ENCODE measurements at places on chromosomes 12 and 14. TPM values are rescaled to one million over a fixed set of nuclear protein-coding genes. Genes with fewer than 3 reads are reported as not detected.
A peak's percentile ranks its signal among the peaks of the same experiment; 100 is the strongest.

DNA sequence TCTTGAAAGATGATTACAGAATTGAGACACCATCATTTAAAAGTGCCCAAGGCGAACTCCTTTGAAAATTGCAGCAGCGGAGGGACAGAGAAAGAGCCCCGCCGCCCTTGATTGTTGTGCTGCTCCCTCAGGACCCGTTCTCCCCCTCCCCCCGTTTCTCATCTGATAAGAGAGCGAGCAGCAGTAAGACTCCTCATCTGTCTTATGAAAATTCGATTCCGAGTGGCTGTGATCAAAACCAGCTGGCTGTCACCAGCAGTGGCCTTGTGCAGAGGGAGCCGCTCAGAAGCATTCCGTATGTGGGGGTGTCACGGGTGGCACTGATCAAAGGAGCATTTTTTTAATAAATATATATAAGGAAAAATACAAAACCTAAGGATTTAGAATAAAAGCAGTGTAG, 78.0 kb upstream of the GPATCH2L start:
- DNase-seq = no peak

DNA sequence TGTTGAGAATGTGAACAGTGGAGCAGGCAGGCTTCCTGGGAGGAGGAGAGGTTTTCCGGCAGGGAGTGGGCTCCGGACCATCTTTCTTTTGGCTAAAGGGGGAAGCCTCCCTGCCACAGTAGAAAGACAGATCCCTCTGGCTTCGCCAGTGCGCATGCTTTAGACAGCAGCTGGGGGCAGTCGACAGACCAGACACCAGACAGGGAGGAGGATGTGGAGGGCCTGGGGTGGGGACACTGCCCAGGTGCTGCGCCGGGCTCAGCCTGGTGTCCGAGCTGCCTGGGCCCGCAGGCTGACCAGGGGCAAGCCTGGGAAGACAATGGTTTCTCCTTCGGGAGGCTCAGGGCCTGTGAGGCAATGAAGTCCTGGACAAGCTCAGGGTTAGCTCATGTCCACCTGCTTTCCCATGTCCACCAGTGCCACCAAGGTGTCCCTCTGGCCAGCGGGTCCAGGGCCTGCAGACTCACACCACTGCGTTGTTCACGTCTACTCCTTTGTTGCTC, 67.3 kb downstream of the PRIMA1 start:
- DNase-seq = no peak

GRCh38 chr12:7899755-7900154, 27.0 kb upstream of the SLC2A14 start:
- no peak for DNase-seq

- DNase-seq = no peak
These were observed 483.0 kb downstream of the NRXN3 start for GRCh38 chr14:78653173-78653572.

- DNase-seq = no peak
These were observed 6.4 kb upstream of the RNU6-8 start for GRCh38 chr14:32209471-32209870.

DNA sequence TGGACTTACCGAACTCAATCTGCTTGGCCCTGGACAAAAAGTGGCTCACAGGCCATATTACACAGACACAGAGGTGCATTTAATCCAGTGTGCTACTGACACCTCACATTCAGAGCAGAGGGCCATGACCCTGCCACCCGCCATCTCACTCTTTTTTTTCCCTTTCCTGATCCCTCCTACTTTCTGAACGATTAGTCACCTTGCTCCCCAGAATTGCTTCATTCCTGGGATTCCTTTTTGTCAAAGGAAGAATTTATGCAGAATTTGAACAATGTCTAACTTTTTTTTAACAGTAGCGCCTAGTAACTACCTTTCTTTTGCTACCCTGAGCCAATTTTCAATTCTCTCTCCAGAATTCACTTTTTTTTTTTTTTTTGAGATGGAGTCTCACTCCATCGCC, 4.6 kb downstream of the PKP2 start:
- DNase-seq = no peak

DNA sequence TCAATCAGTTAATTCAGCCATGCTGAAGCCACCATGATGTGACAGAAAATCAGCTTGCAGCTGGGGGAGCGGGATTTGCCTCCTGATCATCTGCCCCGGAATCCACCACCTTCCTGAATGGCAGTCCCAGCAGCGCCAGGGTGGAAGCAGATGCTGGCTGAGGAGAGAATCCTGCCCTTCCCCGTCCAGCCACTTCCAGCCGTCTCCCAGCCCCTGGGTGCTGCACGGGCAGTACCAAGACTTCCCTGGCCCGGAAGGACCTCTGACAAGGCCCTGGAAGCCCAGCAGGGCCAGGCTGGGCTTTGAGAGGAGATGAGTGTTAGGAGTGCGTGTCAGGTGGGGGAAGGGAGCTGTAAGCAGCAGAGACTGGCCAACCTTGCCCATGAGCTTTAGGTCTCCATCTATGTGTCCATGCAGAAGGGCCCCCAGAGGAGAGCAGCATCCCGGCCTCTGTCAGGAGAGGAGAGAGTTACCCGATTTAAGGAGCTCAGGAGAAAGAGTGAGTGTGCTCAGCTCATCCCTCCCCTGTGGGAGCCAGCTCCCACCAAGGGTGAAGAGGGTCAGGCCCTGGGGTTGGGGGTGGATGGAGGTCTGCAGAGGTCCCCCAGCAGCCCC, 69.3 kb downstream of the EID3 start:
- DNase-seq = no peak

- DNase-seq = no peak
These were observed 32.8 kb downstream of the NOS1 start for GRCh38 chr12:117328556-117329100.

GRCh38 chr14:50828721-50829488, 2.1 kb downstream of the NIN start:
- DNase-seq = no peak

- no peak for DNase-seq
These were observed 46.7 kb upstream of the KLRD1 start for GRCh38 chr12:10260927-10261326.

- DNase-seq = no peak
These were observed 43.6 kb downstream of the NOC4L start for GRCh38 chr12:132187646-132188450.

DNA sequence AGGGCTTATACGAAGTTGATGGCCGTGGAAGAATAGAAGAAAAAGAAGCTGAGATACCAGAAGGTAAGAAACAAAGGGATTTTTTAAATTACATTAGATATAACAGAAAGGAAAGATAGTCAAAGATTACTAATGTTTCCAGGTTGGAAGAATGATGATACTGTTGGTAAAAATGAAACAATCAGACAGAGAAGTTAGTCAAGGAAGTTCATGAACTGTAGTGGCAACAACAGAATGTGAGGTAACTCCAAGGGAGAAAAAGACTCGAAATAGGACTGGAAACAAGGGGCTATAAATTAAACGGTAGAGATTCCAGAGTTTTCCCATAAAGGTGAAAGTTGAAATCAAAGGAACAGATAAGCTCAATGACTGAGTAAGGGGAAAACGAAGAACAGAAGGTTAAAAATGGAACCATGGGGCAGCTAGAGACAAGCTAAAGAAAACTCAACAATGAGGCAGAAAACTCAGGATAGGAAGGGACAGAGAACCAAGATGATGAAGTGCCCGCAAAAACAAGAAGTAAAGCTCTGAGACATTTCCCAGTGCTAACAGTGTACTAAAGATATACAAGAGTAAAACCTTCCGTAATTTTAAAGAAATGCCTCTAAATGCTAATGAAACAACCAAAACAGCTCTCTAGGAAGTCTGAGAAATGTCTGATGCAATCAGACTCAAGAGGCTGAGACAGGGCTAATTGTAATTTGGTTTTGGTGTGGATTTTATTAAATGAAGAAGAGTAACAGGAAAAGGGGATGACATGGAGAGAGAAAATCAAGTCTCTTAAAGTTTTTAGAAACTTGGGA, 70.0 kb downstream of the PPP2R5E start:
- DNase-seq = peak; percentile 11

DNA sequence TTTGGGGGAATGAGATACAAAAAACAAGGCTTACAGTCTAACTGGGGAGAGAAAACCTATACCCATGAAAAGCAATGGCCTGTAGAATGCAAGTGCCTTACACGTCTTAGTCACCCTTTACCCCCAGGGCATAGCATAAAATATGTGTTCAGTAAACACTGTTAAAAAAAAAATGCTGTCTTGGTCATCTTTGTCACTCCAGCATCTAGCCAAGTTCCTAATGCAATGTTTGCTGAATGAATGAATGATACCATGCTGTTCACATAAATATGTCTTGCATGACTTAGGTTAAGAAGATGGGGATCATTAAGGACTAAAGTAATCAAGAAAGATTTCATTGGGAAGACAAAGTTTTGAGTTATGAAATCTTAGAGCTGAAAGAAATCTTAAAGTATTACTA, 38.5 kb downstream of the PPP2R5E start:
- DNase-seq = no peak

- DNase-seq = no peak
These were observed 208.5 kb downstream of the FOXG1 start for GRCh38 chr14:28975084-28975483.

GRCh38 chr12:104230304-104231095, 14.9 kb downstream of the TXNRD1 start:
- no peak for DNase-seq

- no peak for DNase-seq
These were observed 353.9 kb upstream of the TBX3 start for GRCh38 chr12:115037830-115038229.

DNA sequence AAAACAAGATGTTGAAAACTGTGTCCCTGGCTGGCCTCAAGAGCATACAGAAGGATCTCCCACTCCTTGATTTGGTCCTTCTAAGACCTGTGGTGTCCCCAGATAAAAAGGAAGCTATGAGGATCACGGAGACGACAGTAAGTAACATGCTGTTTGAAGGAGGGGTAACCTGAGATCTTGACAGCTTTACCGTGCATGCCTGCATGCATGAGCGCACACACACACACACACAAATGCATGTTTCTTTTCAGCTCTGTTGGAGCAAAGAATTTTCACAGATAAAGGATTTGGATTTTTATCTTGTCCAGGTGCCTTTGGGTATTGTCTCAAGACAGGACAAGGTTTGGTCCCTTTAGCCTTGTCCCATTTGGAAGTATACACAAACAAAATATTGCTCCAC, 411.6 kb upstream of the CCDC196 start:
- no peak for DNase-seq

DNA sequence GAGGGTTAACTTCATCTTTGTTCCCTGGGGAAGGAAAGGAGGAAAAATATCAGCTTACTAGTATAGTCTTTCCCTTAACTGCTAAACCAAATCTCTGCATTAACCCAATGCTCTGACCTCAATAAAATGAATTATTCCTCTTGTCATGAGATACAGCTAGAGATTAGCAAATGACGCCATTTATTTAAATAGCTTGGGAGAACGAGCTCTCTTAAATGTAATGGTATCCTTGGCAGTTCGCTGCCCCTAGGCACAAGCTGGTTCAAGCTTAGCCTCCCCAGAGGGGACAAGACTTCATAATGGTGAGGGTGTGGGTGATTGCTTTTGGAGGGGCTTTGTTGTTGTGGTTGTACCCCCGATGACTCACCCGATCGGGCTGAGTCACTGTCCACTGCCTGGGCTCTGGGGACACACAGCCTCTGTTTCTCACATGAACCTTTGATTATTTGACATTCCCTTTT, 19.6 kb downstream of the FNTB start:
- DNase-seq = no peak

DNA sequence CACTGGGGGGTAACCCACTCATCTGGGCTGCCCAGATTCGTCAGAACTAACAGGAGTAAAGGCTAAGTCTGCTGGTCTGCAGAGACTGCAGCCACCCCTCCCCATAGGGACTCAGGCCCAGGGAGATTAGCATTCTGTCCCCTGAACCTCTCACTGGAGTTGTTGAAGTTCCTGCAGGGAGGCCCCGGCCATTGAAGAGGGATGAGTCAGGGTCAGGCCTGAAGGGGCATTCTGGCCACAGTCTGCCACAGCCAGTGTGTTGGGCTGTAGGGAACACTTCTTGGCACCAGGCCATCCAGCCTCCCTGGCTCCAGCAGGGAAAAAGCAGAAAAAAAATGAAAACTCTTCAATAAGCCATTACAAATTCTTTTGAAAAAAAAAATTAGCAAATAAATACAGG, 35.3 kb downstream of the KLRK1 start:
- peak; percentile 28 for DNase-seq

GRCh38 chr12:94954029-94954685, 49.3 kb downstream of the NDUFA12 start:
- peak; percentile 61 for DNase-seq

DNA sequence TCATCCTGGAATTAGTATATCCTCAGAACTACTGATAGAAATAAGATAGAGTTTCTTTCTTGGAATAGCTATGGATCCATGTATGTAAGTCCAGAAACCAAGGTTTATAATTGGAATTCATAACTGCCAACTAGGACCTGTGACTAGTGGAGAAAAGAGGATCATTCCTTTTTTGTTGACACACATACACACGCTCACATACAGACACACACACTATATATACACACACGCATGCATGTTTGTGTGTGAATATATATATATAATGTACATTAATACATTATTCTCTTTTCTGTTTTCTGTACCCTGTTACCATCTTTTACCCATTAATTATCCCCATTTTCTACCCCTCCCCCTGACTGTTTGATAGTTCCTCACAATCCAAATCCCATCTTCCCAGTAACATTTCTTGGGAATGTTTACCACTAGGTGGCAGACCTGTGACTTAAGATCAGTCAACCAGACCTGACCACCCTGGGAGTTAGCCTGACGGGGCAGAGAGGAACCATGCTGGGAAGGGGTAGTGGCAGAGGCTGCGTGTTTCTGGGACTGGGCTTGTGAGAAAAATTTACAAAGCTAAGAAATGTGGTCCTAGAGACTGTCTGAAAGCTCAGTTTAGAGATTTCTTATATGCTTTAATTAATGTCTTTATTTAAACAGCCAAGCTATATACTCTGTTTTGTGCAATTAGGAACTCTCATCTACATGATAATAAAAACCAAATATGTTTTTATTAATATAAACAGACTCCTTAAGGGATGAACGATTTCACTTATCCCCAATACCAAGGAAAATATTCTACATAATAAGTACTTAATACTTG, 308.0 kb downstream of the PPFIA2 start:
- DNase-seq = peak; percentile 56

- DNase-seq = peak; percentile 54
These were observed 84.3 kb upstream of the NCOR2 start for GRCh38 chr12:124651516-124652273.

- DNase-seq = peak; percentile 62
These were observed 707.5 kb upstream of the TMEM132C start for GRCh38 chr12:127559349-127560040.

- DNase-seq = no peak
These were observed 73.0 kb downstream of the DNAI7 start for GRCh38 chr12:25121916-25122315.

DNA sequence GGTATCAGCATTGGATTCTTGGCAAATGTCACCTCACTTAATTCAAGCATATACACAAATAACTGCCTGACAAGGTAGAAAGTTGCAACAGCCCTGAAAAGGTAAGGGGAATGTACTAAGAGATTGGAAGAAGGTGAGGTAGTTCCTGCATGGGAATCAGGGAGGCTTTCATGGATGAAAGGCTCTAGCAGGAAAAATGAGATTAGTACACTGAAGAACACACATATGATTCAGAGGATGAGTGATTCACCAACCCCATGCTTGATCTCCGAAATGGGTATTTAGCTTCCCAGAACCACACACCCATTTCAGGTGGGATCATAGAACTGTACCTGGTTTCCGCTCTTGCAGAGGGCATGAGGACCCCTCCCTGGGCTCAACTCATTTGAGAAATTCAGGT, 65.8 kb downstream of the PAH start:
- no peak for DNase-seq

The IL31 gene
- total RNA-seq = not detected

The RNASE7 gene
- not detected for total RNA-seq

The TAS2R7 gene
- not detected for total RNA-seq

The NXPH4 gene
- total RNA-seq = not detected

The CNOT2 gene
- 112 TPM for total RNA-seq

The INHBE gene
- not detected for total RNA-seq

The ZNF664 gene
- total RNA-seq = 43.6 TPM
